ENCODE measurements at places on chromosomes 2 and 18. TPM values are rescaled to one million over a fixed set of nuclear protein-coding genes. Genes with fewer than 3 reads are reported as not detected.

FSIP2 gene
- 0.04 TPM for polyA plus RNA-seq

MDH1B gene
- 0.33 TPM for polyA plus RNA-seq

RAD51AP2 gene
- polyA plus RNA-seq: not detected

SLC14A1 gene
- polyA plus RNA-seq: not detected

PCARE gene
- polyA plus RNA-seq: not detected

ANKRD30BL gene
- not detected for polyA plus RNA-seq

ACKR3 gene
- 428 TPM for polyA plus RNA-seq

MERTK gene
- 38.6 TPM for polyA plus RNA-seq

VIL1 gene
- not detected for polyA plus RNA-seq

CRIM1 gene
- 422 TPM for polyA plus RNA-seq

SP5 gene
- polyA plus RNA-seq: not detected

CRACDL gene
- 1.6 TPM for polyA plus RNA-seq

ARHGAP25 gene
- polyA plus RNA-seq: 0.50 TPM

SERPINB12 gene
- polyA plus RNA-seq: not detected

IL37 gene
- polyA plus RNA-seq: not detected

RGPD8 gene
- polyA plus RNA-seq: 0.98 TPM

MATN3 gene
- 1.8 TPM for polyA plus RNA-seq

AQP12A gene
- polyA plus RNA-seq: not detected

EGR4 gene
- polyA plus RNA-seq: not detected

SAG gene
- polyA plus RNA-seq: not detected

All from endothelial cell of umbilical vein (primary cell).